Left ventricle myocardium inferior (tissue), 1 donor: ENCODE measurements at places on chromosomes 13 and 19. TPM values are rescaled to one million over a fixed set of nuclear protein-coding genes. Genes with fewer than 3 reads are reported as not detected.
A peak's percentile ranks its signal among the peaks of the same experiment; 100 is the strongest.

The ZNF562 gene
- 19.5 TPM for total RNA-seq

DNA sequence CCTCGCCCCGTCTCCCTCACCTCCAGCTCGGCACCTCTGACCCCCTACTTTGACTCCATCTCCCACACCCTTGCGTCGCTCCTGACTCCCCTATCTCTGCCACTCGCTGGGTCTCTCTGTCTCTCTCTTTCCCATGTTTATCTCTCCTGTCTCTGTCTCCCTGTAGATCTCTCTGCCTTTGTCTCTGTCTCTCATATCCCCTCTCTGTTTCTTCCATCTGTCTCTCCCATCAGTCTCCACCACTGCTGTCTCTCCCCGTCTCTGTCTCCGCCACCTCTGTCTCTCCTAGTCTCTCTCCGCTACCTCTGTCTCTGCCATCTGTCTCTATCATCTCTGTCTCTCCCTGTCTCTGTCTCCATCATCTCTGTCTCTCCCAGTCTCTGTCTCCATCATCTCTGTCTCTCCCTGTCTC lies 12.4 kb upstream of the BBC3 start:
- DNase-seq: no peak

DNA sequence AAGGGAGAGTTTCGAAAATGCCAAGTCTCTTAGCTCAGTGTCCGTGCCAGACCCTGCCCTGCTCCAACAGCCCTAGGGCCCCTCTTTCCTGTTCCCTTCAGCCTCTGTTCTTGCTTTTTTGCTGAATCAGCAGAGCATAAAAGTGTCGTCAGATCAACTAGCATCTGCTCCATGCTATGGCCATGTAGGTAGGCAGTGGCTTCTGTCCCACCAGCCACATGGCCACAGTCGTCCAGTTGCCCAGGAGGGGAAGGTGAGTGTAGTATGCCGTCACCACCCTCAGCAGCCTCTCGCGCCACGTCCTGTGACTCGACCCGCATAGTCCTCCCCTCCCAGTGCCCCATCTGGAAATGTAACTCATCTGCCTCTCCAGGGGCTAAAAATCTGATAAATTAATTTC lies 50.9 kb upstream of the ATP11A start:
- DNase-seq: no peak

GRCh38 chr19:14517446-14517839 lies 754 bp downstream of the DNAJB1 start:
- no peak for DNase-seq

GRCh38 chr13:45778882-45779281 lies 72.7 kb downstream of the SIAH3 start:
- no peak for DNase-seq

DNA sequence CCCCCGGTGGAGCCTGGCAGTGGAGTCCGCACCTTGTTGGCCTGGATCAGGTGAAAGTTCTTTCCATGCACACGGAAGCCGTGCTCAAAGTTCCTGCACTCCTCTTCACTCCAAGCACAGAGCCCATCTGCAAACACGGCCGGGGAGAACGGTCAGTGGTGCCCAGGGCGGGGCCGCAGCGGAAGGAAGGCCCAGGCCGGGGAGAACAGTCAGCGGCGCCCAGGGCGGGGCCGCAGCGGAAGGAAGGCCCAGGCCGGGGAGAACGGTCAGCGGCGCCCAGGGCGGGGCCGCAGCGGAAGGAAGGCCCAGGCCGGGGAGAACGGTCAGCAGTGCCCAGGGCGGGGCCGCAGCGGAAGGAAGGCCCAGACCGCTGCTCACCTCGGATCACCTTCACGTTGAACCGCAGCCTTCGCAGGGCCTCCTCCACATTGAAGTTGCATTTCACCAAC lies 20.6 kb upstream of the PLPP2 start:
- peak; percentile 39 for DNase-seq

The CKM gene
- 3,974 TPM for total RNA-seq

- no peak for DNase-seq
Measured at GRCh38 chr19:27796540-27796939, 1416.4 kb downstream of the UQCRFS1 start.

DNA sequence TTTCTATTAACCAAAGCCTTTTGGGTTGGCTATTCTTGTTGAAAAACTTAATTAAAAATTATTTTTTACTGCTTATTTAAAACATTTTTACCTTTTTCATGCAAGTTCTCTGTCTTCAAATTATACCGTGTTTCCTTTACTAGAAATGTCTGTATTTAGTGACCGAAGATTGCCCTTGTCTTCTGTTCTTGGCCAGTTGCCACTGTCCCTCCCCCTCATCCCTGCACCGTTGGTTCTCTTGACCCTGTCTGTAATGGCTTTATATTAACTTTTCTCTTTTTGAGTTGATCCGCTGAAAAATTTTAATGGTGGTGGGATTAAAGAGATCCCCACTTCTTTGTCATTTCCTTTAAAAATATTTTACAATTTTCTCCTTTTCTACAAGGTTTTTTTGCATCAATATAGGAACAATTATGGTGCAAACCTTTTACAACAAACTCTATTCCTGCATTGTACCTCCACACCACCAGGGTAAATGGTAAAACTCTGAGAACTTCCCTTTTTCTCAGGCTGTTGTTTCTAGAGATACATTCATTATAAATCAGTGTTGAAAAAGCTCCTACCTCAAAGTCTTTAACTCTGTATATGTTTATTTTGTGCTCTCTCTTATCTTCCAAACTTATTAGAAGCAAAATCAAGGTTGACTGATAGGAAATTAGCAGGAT lies 12.9 kb upstream of the RNF113B start:
- peak; percentile 41 for DNase-seq

DNA sequence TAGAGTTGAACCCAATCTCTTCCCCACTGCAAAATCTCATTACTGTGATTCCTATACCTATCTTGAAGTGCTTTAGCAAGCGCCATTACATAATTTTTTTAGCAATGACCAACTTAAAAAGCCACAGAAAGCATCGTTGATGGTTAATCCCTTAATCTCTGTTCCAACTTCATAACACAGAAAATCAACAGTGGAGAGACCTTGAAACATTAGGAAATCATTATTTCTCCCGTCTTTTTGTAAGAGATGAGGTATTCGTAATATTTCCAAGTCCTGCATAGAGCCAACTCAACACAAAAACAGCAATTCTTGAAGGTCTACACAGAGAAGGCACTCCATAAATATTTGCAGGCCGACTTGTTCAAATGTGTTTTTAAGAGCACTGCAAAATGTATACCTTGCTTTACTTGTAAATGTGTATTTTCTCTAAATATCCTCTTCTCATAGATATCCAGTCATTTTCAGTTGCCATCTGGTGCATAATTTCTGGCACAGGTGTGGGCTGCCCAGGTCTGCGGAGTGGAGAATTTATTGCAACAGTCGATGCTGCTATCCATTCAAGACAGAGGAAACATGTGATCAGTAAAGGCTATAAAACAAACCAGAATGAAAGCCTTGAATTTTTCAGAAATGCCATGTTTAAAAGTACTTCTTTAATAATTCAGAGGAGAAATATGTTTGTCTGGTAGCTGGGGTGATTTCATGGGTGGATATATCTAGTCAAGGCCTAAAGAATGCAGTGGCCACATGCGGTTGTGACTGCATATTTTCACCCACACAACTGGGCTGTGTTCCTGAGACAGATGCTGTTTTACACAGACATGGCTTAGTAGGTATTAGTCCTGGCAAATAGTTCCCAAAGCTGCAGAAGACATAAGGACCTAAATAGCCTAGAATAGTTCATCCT lies 234.3 kb upstream of the STARD13 start:
- DNase-seq: no peak

DNA sequence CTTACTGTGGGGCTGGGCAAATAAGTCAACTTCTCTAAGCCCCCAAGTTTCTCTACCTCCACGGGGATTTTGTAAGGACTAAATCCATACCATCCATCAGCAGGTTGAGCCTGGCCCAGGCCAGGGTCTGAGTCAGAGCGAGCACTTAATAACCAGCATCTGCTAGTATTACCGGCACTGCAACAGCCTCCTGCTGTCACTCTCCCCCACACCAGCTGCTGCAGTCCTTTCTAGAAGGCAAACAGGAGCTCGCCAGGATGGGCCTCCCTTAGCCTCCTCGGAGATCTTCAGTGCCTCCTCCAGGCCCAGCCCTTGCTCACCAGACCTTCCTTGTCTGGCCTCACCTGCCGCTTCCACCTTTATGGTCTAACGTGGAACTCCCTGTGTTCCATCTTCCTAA lies 3.2 kb downstream of the NAPA start:
- DNase-seq: no peak

The FCER2 gene
- total RNA-seq: 0.30 TPM

- DNase-seq: no peak
Measured at GRCh38 chr13:32384702-32385101, 43.2 kb downstream of the N4BP2L1 start.

The ZNF837 gene
- 0.19 TPM for total RNA-seq

DNA sequence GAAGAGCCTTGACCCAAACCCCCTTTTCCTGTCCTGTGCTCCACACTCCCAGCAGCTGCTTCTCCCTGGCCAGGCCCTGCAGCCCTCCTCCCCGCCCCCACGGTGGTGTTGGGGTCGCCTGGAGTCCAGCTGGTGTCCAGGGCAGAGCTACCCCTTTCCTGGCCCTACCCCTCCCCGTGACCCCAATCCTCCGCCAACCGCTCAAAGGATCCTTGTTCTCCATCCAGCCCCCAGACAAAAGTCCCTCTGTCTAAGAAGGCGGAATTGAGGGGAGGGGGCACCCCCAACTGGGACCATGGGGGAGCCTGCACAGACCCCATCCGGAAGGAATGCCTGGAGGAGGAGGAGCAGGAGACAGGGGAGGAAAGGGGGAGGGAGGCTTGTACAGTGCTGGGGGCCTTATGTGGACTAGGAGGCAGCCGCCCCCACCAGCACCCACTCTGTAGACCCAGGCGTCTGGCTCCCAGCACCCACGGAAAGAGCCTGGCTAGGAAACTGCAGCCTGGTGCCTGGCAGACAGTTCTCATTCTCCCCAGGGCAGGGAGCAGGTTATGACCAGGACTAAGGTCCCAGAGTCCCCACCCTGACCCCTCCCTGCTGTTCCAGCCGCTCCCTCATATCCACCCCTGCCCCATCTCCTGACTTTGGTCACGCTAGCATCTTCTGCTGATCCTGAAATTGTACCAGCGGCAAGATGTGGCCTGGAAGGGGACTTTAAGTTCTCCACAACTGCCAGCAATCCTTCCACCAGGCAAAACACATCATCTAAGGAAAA lies at the start of gene FXYD3:
Gene FXYD3, plus strand, starts transcription at position 647 of the 775 bp plus-strand sequence. CDS start 3,554 bp downstream, outside the sequence.
- DNase-seq: no peak
